Inflammatory macrophage treated with lipopolysaccharide for 1 hour (primary cell): ENCODE measurements at places on chromosomes 2 and 18.

DNA sequence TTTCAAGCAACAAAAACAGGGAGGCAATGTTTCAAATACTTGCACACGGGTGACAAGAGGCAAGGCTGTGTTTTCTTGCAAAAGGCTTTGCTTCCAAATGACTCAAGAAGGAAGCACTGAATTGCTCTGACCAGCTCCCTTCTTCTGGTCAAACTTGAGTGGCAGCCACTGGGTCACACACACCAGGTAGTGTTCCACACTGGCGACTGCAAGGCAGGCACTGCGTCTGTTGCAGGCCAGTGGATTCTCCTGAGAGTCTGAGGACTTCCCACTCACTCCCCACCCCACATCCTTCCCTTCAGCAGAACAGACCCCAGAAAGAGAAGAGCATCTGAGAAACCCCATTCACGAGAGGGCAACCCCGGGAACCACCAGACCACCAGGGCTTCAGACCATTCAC lies 19.8 kb downstream of the PARD6G start:
- DNase-seq = no peak

GRCh38 chr18:46345181-46345465 lies 240.9 kb downstream of the HAUS1 start:
- DNase-seq = no peak

- no peak for DNase-seq
Observed at GRCh38 chr2:190353537-190353899, 10.1 kb downstream of the INPP1 start.

GRCh38 chr2:64325852-64326577 lies 127.9 kb upstream of the LGALSL start:
- no peak for DNase-seq

- no peak for DNase-seq
Observed at GRCh38 chr2:124320051-124320688, 295.1 kb downstream of the CNTNAP5 start.

GRCh38 chr18:49784427-49785185 lies 28.7 kb downstream of the ACAA2 start:
- no peak for DNase-seq

GRCh38 chr18:356778-357177 lies 88.9 kb upstream of the THOC1 start:
- no peak for DNase-seq

GRCh38 chr2:191176305-191176704 lies 25.5 kb upstream of the STAT4 start:
- no peak for DNase-seq

GRCh38 chr2:142594935-142595334 lies 282.5 kb upstream of the KYNU start:
- DNase-seq = no peak

- DNase-seq = no peak
Observed at GRCh38 chr2:74646201-74646600, 1.9 kb downstream of the M1AP start.

DNA sequence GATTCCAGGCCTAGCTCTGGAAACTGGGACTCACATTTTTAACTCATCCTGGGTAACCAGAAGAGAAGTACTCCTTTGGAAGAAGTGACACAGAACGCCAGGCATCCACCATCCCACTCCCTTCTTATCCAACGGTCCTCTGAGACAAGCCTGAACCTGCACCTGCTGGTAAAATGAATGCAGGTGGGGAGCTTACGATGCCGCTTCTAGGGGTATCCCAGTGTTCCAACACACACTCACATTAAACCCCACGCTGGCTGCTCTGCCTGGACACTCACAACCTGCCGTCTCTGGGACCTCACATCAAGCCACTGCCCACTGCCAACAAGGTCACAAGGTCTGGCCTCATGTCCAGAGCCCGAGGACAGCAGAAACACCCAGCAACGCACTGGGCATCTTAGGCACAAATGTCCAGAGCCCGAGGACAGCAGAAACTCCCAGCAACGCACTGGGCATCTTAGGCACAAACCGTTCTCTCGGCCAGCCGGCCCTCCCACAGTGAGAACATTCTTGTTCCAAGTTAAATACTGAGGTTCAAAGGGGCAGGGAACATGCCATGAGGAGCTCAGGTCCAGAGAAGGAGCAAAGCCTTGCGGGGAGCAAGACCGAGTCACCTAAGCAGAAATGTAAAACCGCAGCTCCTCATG lies 9.9 kb downstream of the SLC66A2 start:
- DNase-seq = no peak
